Stimulated activated CD8-positive, alpha-beta memory T cell treated with anti-CD3 and anti-CD28 coated beads, Interleukin-2, amount 100 ng/mL, for 48 hours (primary cell): ENCODE measurements at places on chromosomes 7 and 10.

GRCh38 chr10:70357565-70357964, 24.9 kb downstream of the LRRC20 start:
- DNase-seq = no peak

- DNase-seq = no peak
Observed at GRCh38 chr7:90804370-90804769, 208.2 kb downstream of the CDK14 start.

DNA sequence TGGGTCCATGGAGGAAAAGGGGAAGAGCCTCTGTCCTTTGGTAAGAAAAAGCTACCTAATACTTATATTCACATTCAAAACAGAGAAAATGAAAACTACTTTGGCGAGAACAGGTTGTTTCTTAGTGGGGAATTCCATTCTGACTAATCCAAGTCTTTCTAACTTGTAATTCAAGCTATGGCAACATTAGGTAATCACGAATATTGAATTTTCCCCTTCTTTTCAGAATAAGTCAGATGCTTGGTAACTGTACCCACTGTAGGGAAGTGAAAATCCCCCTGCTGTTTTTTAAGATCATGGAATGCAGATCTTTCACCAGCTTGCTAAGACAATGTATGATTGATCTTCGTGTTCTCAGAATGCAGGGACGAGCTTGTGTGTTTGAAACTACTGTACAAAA, 384.4 kb downstream of the TCERG1L start:
- no peak for DNase-seq

GRCh38 chr7:129574487-129574886, 37.0 kb upstream of the NRF1 start:
- no peak for DNase-seq

GRCh38 chr7:139231513-139232376, 708 bp downstream of the UBN2 start:
- peak; percentile 1 for DNase-seq

- no peak for DNase-seq
Observed at GRCh38 chr10:101968940-101969321, 87.0 kb downstream of the ARMH3 start.

- DNase-seq = no peak
Observed at GRCh38 chr10:63268149-63268797, 135.1 kb downstream of the NRBF2 start.

DNA sequence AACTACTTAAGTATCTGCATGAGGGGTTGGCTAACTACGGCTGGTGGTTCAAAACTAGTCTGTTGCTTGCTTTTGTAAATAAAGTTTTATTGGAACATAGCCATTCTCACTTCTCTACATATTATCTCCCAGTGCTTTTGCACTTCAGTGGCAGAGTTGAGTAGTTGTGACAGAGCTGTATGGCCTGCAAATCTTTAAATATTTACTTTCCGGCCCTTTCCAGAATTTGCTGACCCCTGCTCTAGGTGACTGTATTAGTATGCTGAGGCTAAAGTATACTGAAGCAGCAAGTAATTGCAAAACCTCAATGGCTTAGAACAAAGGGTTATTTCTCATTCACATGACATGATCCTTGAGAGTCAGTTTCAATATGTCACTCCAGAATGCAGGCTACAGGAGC, 78.3 kb downstream of the OTUD1 start:
- DNase-seq = no peak

DNA sequence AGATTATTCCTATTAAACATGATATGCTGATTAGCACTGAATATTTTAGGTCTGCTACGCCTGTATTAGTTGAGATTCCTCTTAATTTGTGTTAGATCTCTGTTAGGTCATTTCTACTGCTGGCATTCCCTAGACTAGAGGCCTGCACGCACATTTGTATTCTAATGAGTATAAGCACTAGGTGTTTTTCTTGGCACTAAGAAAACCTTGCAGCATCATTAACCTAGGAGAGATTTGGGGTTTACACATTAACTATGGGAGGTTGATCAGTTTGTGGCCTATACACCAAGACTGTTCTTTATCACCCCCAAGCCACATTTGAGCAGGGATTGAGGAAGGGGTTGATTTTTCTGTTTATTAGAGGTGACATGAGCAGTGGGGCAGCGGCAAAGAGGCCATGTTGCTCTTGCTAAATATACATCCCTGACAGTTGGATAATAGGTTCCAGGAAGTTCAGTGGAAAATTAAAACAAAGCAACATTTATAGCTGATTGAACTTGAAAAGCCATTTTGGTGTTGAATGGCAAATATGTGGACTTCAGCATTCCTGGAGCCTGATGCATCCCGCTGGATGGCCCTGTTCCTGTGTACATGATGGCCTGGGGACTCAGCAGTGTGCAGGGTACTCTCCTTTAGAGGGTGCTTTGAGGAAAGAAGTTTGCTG, 65.2 kb downstream of the GBF1 start:
- DNase-seq = no peak

- no peak for DNase-seq
Observed at GRCh38 chr7:128829391-128830166, 627 bp upstream of the FLNC start.
